ENCODE measurements at places on chromosomes 13 and 19.

- no peaks in the 10 kb centered on the region for H3K36me3 ChIP-seq
- DNase-seq, result no peak
- H3K4me3 ChIP-seq, result no peak overlapping the region
- peaks cover 10% of the 10 kb centered on the region for H3K4me1 ChIP-seq
Observed at GRCh38 chr13:101449790-101450748, 2.4 kb upstream of the ITGBL1 start.

DNA sequence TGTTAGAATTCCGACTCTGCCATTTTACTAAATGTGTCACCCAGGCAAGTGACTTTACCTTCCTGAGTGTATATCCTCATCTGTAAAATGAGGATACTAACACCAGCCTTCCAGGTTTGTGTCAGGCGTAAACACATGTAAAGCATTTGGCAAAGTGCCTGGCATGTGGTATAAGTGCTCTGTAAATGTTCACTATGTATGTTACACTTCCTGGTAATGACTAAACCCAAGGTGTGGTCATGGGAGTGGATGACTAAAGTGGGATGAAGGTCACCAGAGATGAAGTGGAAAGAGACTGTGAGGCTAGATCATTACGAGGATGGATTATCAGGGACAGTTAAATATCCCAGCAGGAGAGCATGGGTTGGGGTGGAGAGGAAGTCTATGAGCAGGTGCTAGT is 25.6 kb downstream of the DEDD2 start:
- no peak overlapping the region for H3K27ac ChIP-seq
- no peak for DNase-seq
- no peak overlapping the region for H3K4me3 ChIP-seq
- H3K27me3 ChIP-seq, result no peaks in the 10 kb centered on the region

DNA sequence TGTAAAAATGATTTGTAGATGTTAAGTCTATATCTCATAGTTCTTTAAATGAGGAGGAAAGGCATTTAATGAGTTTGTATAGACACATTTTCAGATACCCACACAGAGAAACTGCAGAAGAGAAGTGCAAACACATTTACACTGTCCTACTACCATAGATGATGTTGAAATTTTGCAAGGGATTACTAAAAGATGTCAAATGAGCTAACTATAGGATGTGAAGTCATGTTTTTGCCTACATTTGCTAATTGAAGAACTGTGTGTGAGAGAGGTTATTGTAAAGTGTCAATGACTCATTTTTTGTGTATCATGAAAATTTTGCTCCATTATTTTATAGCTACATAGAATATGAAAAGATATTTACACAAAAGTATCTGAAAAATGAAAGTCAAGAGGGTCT is 178.9 kb downstream of the ITGBL1 start:
- no peak for DNase-seq
- no peak overlapping the region for H3K4me3 ChIP-seq
- H3K36me3 ChIP-seq, result no peaks in the 10 kb centered on the region
- H3K27me3 ChIP-seq, result no peaks in the 10 kb centered on the region
- H3K27ac ChIP-seq, result no peak overlapping the region
- H3K4me1 ChIP-seq, result no peaks in the 10 kb centered on the region

DNA sequence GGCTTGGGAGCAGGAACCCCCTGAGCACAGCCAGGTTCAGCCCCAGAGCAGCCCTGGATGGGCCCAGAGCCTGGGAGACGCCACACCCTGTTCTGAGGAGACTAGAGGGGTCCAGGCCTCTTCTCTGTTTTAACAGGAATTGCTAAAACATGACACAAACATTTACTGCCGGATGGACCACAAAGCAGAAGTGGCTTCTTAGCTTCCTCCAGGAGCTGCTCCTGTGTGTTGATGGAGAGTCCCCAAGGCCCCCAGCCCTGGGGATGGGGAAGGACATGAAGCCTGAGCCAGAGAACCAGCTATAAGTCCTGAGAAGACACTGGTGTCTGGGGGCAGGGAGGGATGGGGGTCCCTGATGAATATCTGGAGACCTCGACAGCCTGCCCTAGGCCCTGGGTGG is 14.6 kb downstream of the CEACAM3 start:
- no peak overlapping the region for H3K27ac ChIP-seq
- no peaks in the 10 kb centered on the region for H3K4me1 ChIP-seq
- no peaks in the 10 kb centered on the region for H3K27me3 ChIP-seq
- H3K4me3 ChIP-seq, result no peak overlapping the region

DNA sequence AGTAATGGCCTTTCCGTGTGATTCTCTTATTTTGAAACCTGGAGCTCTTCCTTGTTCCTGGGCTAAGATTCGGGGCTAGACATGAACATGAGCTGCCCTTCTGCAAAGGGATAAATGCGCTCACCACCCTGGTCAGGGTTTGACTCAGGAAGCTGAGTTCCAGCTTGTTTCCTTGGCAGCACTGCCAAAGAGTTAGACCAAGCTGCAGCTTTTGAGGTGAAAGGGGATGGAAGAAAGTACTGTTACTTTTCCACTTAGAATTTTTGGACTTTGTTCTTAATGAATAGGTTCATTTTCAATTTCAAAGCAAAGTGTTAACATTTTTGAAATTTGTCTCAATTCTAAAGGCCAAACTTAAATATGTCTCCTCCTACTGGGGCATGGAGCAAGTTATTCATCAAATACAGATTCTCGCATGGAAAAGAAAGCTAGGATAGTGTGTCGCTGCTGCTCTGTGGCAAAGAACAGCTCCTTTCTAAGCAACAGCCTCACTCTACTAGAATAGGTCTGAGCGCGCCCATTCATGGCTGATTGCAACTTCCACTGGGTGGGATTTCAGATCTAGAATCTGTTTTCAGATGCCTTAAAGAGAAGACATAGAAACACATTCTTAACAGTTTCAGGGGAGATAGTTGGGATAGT is 2.2 kb downstream of the RGCC start:
- no peak overlapping the region for H3K27ac ChIP-seq
- no peaks in the 10 kb centered on the region for H3K27me3 ChIP-seq
- DNase-seq, result no peak
- H3K4me3 ChIP-seq, result peak overlapping the region; percentile 60
- H3K36me3 ChIP-seq, result no peaks in the 10 kb centered on the region

DNA sequence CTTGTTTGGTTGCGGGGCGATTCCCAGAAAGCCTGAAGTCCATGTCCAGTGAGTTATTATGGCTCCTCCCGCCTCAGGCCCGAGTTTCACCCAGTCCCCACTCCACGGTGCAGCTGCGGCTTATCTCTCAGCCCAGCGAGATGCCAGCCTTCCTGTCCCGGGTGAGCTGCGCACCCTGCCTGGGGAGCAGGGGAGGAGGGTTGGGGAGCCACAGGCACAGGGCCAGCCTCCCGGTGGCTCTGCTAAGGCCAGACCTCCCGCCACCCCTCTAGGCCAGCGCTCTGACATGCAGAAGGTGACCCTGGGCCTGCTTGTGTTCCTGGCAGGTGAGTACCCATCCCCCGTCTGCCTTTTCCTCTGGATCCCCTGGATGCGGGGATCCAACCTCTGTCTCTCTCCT is 3.5 kb downstream of the FXYD3 start:
- no peaks in the 10 kb centered on the region for H3K36me3 ChIP-seq
- H3K27ac ChIP-seq, result no peak overlapping the region
- no peaks in the 10 kb centered on the region for H3K27me3 ChIP-seq
- H3K4me1 ChIP-seq, result peaks cover 14% of the 10 kb centered on the region

DNA sequence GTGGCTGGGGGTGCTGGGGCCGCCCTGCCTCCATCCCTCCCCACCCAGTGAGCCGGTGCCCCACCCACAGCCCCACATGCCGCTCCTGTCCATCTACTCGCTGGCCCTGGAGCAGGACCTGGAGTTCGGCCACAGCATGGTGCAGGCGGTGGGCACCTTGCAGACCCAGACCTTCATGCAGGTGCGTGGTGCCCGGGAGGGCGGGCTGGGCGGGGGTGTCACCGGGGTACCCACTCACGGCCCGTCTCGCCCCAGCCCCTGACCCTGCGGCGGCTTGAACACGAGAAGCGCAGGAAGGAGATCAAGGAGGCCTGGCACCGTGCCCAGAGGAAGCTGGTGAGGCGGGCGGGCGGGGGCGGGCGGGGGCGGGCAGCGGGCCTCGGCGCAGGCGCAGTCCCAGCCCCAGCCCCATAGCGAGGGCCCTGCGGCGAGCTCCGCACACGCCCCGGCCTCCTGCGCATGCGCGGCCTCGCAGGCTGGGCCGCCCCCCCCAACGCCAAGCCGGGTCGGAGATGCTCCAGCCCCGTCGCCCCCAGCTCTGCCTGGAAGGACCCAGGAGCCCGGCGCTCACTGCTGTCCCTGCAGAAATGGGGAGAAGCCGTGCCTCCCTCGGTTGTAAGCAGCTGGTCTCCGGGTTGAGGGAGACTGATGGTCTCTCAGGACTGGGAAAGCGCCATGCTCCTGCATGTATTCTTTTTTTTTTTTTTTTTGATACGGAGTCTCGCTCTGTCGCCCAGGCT is 7.7 kb downstream of the ARHGAP45 start:
- no peaks in the 10 kb centered on the region for H3K4me1 ChIP-seq
- peak; percentile 84 for DNase-seq
- no peaks in the 10 kb centered on the region for H3K27me3 ChIP-seq
- no peaks in the 10 kb centered on the region for H3K36me3 ChIP-seq
- no peak overlapping the region for H3K4me3 ChIP-seq
- H3K27ac ChIP-seq, result no peak overlapping the region

Measured in tibial artery (tissue), 4 donors.